Panc1 (cell line): ENCODE measurements at places on chromosomes 11 and 22. TPM values are rescaled to one million over a fixed set of nuclear protein-coding genes. Genes with fewer than 3 reads are reported as not detected.

Gene SESN3
- 1.4 TPM for total RNA-seq

Gene MMP7
- 2.7 TPM for total RNA-seq

Gene VWCE
- 0.51 TPM for total RNA-seq

- DNase-seq, result no peak
Measured at GRCh38 chr11:1946812-1947484, at the start of gene MRPL23. TSS of gene MRPL23 (plus strand) at chr11:1947332. CDS start at chr11:1947363, 31 bp downstream.

GRCh38 chr11:64267207-64267945 lies 16.0 kb downstream of the PLCB3 start:
- no peak for DNase-seq

DNA sequence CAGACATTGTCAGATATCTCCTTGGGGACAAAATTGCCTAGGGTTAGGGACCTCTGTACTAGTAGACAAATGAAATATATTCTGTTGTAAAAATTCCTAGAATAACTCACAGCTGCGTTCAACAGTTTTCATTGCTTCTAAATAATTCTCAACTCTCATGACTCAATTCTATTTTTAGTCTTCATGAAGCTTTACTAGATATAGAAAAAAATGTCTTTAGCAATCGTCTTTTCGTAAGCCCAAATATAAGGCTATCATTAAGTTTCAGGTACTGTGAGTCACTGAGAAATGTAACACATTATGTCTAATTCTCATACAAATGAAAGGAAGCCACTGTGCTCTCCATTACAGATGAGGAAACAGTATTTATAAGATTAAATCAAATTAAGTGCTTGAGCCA lies 6.4 kb downstream of the MMP12 start:
- no peak for DNase-seq

DNA sequence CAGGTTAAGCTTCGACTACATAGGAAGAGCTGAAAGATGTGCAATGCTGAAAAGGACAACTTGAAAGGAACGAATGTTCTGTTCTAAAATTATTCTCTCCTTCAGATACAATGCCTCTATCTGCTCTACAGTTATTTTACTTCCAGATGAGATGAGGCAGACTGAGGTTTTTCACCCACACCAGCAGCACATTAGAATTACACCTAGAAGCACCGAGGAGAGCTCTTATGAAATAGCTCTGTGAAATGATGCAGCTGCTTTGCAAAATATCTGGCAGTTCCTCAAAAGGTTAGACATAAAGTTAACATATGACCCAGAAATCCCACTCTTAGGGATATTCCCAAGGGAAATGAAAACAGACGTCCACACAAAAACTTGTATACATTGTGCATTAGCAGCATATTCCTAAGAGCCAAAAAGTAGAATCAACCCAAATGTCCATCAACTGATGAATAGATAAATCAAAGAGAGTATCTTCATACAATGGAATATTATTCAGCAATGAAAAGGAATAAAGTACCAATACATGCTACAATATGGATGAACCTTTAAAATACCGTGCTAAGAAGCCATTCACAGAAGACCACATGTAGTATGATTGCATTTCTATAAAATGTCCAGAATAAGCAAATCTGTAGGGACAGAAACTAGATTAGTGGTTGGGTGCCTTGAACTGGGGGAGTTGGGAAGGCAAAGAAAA lies 34.5 kb downstream of the WT1 start:
- DNase-seq, result no peak

DNA sequence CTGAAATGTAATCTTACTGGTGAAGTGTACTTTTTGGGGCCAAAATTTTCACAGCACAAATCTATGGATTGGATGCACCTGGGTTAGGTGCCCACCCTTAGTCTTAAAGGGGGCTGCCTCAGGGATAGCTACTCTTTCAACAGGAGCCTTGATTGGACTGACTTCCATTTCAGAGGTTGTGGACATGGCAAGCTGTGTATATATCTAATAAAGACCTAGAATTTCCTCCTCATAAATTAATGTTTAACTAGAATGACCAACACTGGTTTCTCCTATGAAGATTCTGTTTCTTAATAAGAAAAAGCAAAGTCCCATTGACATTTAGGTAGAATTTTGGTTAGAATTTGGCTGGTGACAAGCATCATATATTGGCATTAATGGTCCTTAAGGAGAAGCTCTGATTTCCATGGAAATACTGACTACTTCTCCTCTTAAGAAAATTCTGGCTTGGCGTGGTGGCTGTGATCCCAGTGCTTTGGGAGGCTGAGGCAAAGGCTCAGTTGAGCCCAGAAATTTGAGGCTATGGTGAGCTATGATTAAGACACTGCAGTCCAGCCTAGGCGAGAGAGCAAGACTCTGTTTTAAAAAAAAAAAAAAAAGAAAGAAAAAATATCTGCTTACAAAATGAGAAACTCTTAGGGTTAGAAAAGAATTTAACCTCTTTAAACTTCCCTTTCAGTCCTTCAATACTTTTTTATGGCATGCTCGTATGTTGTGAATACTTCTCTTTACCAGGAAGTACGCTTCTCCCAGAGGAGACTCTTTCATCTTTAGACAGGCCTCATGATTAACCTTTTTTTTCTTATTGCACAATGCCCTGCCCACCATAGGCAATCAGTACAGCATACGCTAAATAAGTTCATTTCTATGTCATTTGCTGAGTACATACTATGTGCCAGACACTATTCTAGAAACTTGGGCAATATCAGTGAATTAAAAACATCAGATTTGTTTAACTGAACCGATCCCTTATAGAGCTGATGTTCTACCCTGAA lies 77.2 kb downstream of the PRR5L start:
- no peak for DNase-seq

DNA sequence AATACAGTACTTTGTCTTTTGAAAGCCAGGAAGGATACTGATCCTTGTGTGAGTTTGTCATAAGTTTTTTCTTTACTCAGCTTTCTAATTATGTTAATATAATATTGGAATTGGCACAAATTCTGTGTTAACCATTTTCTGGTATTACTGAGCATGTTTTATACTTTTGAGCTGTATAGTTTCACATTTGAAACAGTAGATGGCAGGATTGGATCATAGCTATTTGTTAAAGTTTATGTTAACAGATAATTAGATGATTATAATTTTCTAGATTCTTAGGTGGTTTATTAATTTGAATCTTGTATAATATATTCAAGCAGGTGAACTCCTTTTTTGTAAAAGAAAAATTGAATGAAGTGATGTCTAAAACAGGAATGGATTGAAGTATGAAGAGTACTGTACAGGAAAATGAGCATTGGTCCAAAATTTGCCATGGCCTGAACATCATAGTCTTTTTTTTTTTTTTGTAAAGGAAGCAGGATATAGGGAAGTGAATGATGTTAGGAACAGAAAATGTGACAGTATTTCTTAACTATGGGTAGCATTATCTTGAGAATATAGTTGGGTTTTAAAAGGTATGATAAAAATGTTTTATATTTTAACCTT lies 102.0 kb downstream of the CYP2R1 start:
- no peak for DNase-seq
